ENCODE measurements at places on chromosomes 5 and 9. TPM values are rescaled to one million over a fixed set of nuclear protein-coding genes. Genes with fewer than 3 reads are reported as not detected.

DNA sequence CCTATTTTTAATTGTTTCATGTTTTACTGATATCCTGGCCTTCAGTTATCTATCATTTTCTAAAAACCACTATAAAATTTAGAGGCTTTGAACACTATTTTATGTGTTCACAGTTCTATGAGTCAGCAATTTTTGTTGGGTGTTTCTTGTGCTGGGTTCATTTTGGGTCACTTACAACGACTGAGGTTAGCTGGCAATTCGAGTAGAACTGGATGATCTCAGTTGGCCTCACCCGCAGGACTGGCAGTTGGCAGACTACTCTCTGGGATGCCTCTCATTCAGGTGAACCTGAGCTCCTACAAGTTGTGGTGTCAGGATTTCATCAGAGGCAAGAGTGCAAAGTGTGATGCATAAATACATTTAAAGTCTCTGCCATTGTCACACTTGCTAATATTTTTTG, 151.0 kb upstream of the PAPPA start:
- H3K27ac ChIP-seq = no peak overlapping the region
- no peak overlapping the region for H3K4me3 ChIP-seq
- H3K27me3 ChIP-seq = no peaks in the 10 kb centered on the region
- H3K36me3 ChIP-seq = no peaks in the 10 kb centered on the region
- H3K4me1 ChIP-seq = no peaks in the 10 kb centered on the region
- DNase-seq = no peak

DNA sequence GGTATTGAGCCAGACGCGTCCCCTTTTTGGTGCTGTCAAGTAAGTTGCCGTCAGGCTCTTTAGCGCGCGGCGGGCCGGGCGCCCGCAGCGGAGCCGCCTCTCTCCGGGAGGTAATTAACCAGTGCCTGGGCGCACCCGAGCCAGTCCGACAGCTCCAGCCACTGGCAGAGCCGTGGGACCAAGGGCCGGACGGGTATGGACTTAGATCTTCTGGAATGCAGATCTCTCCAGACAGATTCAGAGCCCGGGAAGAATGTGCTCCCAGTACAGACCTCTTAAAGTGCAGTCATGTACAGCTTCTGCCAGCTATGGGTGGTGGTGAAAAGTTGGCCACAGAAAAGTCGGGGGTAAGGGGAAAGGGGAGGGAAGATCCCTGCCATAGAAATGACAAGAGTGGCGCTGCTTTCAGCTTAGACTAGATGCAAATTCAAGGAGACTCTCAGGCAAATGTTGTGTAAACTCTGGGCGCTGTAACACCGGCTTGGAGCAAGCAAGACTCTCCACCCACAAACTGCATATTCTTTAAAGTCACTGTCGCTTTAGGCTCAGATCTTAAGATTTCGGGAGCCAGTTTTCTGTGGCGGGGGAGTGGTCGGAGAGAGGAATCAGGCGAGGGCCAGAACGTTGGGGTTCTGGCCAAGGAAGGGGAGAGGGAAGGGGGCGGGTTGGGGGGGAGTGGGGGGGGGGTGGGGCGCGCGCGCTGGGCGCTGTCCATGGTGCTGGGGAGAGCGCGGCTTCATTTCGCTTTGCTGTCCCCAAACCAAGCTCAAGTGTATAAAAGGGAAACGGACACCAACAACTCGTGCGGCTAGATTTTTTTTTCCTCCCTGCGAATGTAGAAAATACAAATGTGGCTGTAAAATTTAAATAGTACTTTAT, 29.2 kb downstream of the NR2F1 start:
- H3K4me1 ChIP-seq = peaks cover 8% of the 10 kb centered on the region
- H3K4me3 ChIP-seq = no peak overlapping the region
- no peak for DNase-seq
- H3K27me3 ChIP-seq = peaks cover 67% of the 10 kb centered on the region

DNA sequence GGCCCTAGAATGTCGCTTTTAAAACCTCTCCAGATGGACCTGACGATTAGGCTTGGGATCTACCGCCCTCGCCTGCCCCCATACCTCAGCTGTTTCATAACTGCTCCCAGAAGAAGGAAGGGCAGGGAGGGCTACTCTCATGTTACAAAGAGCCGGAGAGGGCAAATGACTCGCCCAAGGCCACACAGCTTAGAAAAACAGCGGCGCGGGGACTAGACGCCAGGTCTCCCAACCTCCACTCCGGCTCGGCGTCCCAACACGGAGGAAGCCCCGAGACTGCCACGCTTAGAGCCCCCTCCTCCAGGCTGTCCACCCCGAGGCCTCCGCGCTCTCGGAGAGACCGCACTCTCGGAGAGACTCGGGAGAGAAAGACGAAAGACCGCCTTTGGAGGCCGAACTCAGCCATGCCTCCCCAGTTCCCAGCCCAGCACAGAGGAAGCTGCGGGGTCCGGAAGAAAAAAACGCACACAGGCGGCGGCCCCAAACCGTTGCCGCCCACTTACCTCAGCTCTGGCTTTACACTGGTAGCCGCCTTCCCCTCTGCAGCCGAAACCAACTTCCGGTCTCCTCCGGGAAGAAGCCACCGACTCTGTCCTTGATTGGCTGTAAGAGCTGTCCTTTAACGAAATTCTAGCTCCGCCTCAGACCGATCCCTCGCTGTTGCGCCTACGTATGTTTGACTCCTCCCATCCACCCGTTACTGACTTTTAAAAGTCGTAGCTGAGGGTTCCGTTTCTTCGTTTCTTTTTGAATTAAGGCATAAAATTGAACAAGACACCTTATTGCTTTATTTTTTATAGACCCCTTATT, at the start of gene MED7:
Gene MED7 (minus strand): TSS at position 549 of the 810 bp plus-strand sequence. CDS start 3,434 bp downstream, outside the sequence.
- DNase-seq = peak; percentile 98
- no peaks in the 10 kb centered on the region for H3K27me3 ChIP-seq
- H3K4me1 ChIP-seq = peaks cover 28% of the 10 kb centered on the region
- H3K36me3 ChIP-seq = peaks cover 8% of the 10 kb centered on the region
- H3K27ac ChIP-seq = peak within 1 kb of the TSS; percentile 98

DNA sequence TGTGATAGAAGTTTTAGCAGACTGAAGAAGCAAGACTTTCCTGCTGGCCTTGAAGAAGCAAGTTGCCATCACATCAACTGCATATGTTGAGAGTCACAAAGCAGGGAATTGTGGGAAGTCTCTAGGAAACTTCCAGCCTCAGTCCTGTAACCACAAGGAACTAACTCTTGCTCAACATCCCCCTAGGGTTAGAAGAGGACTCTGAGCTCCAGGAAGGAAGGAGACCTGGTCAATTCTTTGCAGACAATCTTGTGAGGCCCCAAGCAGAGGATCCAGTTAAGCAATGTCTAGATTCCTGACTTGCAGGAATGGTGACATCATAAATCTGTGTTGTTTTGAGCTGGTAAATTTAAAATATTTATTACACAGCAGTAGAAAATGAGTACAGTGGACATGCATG, 18.6 kb upstream of the ZNF366 start:
- H3K4me3 ChIP-seq = no peak overlapping the region
- no peaks in the 10 kb centered on the region for H3K4me1 ChIP-seq
- no peak overlapping the region for H3K27ac ChIP-seq
- no peak for DNase-seq
- H3K27me3 ChIP-seq = no peaks in the 10 kb centered on the region

DNA sequence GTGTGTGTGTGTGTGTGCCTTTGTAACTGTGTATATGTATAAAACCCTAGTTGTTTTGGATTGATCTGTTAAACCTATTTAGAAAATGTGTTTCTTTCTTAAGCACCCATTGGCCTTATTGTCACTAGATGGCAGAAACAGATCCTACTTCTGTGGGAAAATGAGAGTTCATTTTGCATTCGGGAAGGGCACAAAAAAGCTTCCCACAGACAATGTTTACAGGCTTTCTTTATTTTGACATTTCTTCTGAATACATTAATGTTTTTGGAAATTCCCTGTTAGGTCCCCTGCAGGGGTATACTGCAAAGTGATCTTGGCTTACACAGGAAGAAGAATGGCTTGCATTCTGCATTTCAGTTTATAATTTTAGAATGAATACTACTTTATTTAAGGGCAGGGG, 481.8 kb upstream of the ARRDC3 start:
- no peaks in the 10 kb centered on the region for H3K4me1 ChIP-seq
- no peaks in the 10 kb centered on the region for H3K27me3 ChIP-seq
- no peaks in the 10 kb centered on the region for H3K36me3 ChIP-seq
- H3K4me3 ChIP-seq = no peak overlapping the region
- no peak for DNase-seq

GRCh38 chr5:149030838-149031397, 31.9 kb downstream of the SH3TC2 start:
- no peak overlapping the region for H3K27ac ChIP-seq
- no peak for DNase-seq
- H3K27me3 ChIP-seq = no peaks in the 10 kb centered on the region
- peaks cover 5% of the 10 kb centered on the region for H3K4me1 ChIP-seq
- H3K4me3 ChIP-seq = no peak overlapping the region
- no peaks in the 10 kb centered on the region for H3K36me3 ChIP-seq

GRCh38 chr9:111828193-111828592, 33.5 kb upstream of the SHOC1 start:
- H3K36me3 ChIP-seq = no peaks in the 10 kb centered on the region
- no peak overlapping the region for H3K4me3 ChIP-seq
- no peak overlapping the region for H3K27ac ChIP-seq
- H3K4me1 ChIP-seq = no peaks in the 10 kb centered on the region

DNA sequence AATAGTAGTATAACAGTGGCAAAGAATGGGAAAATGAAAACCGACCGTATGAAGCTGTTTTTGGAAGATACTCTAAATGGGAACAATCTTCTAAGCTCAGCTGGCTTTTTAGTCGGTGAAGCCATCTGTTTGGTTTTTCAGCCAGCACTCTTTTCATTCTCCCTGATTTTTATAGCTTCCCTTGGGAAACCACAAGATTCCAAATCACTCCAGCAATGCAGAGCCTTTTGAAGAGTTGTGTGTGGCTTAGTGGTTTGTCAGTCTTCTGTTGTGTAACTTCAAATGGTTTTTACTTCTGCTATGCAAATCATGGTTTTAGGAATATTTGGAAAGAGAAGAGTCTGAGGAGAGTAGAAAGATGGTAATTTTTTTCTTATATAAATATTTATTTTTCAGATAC, 180.7 kb downstream of the KDM4C start:
- H3K27ac ChIP-seq = no peak overlapping the region
- no peaks in the 10 kb centered on the region for H3K27me3 ChIP-seq
- DNase-seq = no peak
- H3K36me3 ChIP-seq = no peaks in the 10 kb centered on the region

- no peaks in the 10 kb centered on the region for H3K4me1 ChIP-seq
- H3K4me3 ChIP-seq = no peak overlapping the region
- DNase-seq = no peak
- no peak overlapping the region for H3K27ac ChIP-seq
- H3K36me3 ChIP-seq = no peaks in the 10 kb centered on the region
These were observed 349.1 kb upstream of the DAP start for GRCh38 chr5:11110128-11110527.

- no peak overlapping the region for H3K27ac ChIP-seq
- no peaks in the 10 kb centered on the region for H3K4me1 ChIP-seq
- no peak for DNase-seq
- no peak overlapping the region for H3K4me3 ChIP-seq
These were observed 129.7 kb downstream of the ADAMTS2 start for GRCh38 chr5:179215576-179215975.

GRCh38 chr9:36486329-36486932, 86.3 kb upstream of the MELK start:
- DNase-seq = no peak
- no peaks in the 10 kb centered on the region for H3K27me3 ChIP-seq
- H3K4me3 ChIP-seq = peak overlapping the region; percentile 56
- H3K36me3 ChIP-seq = no peaks in the 10 kb centered on the region

GRCh38 chr5:16774806-16775205, 158.0 kb upstream of the RETREG1 start:
- no peak overlapping the region for H3K4me3 ChIP-seq
- no peaks in the 10 kb centered on the region for H3K27me3 ChIP-seq
- no peak for DNase-seq
- H3K27ac ChIP-seq = no peak overlapping the region
- no peaks in the 10 kb centered on the region for H3K4me1 ChIP-seq

- no peaks in the 10 kb centered on the region for H3K4me1 ChIP-seq
- H3K27me3 ChIP-seq = no peaks in the 10 kb centered on the region
- DNase-seq = peak; percentile 10
- H3K36me3 ChIP-seq = no peaks in the 10 kb centered on the region
- H3K27ac ChIP-seq = no peak overlapping the region
These were observed 91.6 kb downstream of the PRELID2 start for GRCh38 chr5:145743396-145744061.

- H3K4me3 ChIP-seq = no peak overlapping the region
- H3K27me3 ChIP-seq = no peaks in the 10 kb centered on the region
- no peak for DNase-seq
- peaks cover 57% of the 10 kb centered on the region for H3K4me1 ChIP-seq
- no peaks in the 10 kb centered on the region for H3K36me3 ChIP-seq
These were observed 20.3 kb downstream of the KIF2A start for GRCh38 chr5:62326302-62326701.

GRCh38 chr5:91595424-91595823, 212.3 kb upstream of the ARRDC3 start:
- H3K4me1 ChIP-seq = no peaks in the 10 kb centered on the region
- H3K4me3 ChIP-seq = no peak overlapping the region
- H3K27ac ChIP-seq = no peak overlapping the region

GRCh38 chr9:95504053-95504963, 12.5 kb downstream of the PTCH1 start:
- peaks cover 5% of the 10 kb centered on the region for H3K27me3 ChIP-seq
- no peaks in the 10 kb centered on the region for H3K36me3 ChIP-seq

GRCh38 chr5:160905285-160905684, 53.3 kb upstream of the ATP10B start:
- no peaks in the 10 kb centered on the region for H3K27me3 ChIP-seq
- H3K27ac ChIP-seq = no peak overlapping the region
- H3K4me3 ChIP-seq = no peak overlapping the region
- no peaks in the 10 kb centered on the region for H3K36me3 ChIP-seq
- no peak for DNase-seq

DNA sequence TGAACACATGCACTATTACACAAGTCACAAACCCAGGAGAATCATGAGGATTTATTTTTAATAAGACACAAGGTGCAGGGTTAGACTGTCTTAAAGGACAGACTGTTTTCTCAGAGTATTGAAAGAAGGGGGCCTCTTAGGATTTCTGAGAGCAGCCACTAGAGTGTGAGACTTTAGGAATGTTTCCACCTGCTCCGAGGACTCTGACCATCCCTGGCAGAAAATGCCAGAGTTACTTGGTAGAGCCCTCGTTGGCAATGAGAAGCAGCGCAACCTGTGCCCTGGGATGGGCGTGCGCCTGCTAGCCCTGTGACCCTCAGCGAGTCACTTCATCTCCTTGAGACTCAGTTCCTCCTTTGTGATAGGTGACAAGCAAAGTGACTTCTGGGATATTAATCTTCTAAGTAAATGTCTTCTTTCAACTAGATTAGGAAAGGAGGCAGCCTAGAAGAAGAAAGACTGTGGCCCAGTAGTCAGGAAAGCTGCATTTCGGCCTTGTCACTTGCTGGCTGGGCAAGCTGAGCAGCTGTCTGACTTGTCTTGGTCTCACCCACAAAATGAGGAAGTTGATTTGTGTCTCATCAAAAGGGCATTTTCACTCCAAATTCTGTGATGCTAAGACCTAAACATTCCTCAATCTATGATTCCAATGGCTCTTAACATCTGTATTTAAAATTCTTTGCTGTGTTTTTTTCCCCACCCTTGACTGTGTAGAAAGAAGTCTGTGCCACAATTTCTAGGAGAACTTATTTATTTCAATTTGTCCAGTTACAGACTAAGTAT, 60.5 kb downstream of the PTCD2 start:
- no peaks in the 10 kb centered on the region for H3K36me3 ChIP-seq
- H3K27ac ChIP-seq = no peak overlapping the region
- DNase-seq = no peak
- no peaks in the 10 kb centered on the region for H3K4me1 ChIP-seq
- H3K27me3 ChIP-seq = no peaks in the 10 kb centered on the region

The POU5F2 gene
- 1.9 TPM for total RNA-seq

The QRFP gene
- not detected for total RNA-seq

The IFNA2 gene
- not detected for total RNA-seq

The SLC6A7 gene
- not detected for total RNA-seq

The MRNIP gene
- total RNA-seq = 129 TPM

The MYORG gene
- 1.4 TPM for total RNA-seq

The TMEM252 gene
- not detected for total RNA-seq
